Pulmonary artery endothelial cell (primary cell): ENCODE measurements at places on chromosomes 13 and 19. TPM values are rescaled to one million over a fixed set of nuclear protein-coding genes. Genes with fewer than 3 reads are reported as not detected.

SUGT1 gene
- total RNA-seq = 59.0 and 111 TPM in 2 replicates

CNMD gene
- not detected in 2 replicates for total RNA-seq

ZNF225 gene
- 4.5 and 6.7 TPM in 2 replicates for total RNA-seq

UBL5 gene
- total RNA-seq = 121 and 181 TPM in 2 replicates

PLPPR3 gene
- total RNA-seq = 0.07 and 0.33 TPM in 2 replicates

KIR3DL1 gene
- not detected in 2 replicates for total RNA-seq

PSG5 gene
- not detected in 2 replicates for total RNA-seq

FFAR3 gene
- not detected in 2 replicates for total RNA-seq

ZIC5 gene
- total RNA-seq = not detected in 2 replicates

GPC5 gene
- 0.07 TPM in 1 of 2 replicates, not detected in the other for total RNA-seq

C1QTNF9 gene
- not detected in 2 replicates for total RNA-seq
